NCI-H524 treated with DMSO at 0.1 percent for 48 hours (cell line): ENCODE measurements at places on chromosomes 4 and X.

DNA sequence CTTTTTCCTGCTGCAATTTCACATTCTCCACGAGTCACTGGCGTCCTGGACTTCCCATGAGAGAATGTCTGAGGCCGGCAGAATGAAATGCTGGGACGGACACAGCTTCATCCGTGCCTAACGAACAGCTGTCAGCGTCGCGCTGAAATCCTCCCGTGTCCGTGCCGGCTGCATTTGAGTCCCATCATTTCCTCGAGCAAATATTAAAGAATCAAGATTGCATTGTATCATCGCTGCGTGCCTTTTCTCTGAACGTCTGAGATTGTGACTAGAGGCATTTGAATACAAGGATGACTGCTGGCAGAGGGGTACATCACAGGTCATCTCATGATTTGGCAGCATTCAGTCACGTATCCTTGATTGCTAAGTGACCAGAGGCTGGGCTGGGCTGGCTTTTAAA is 279.9 kb downstream of the ASMT start:
- DNase-seq = no peak

DNA sequence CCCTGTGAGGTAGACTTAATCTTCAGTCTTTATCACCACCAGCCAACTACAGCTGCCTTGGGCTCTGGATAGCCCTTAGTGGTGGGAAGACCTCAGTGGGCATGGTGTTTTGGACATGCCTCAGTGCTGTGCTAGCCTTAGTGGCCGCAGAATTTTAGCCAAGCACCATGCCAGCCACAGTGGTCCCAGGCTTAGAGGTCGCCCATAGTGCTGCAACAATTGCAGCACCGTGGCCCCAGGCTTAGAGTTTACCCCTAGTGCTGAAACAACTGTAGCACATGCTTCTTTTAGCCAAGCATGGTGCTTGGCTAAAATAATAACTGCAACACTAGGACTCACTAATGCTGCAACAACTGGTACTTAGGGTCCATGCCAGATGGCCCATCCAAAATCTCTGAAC is 38.9 kb upstream of the SULT1B1 start:
- peak; percentile 58 for DNase-seq

DNA sequence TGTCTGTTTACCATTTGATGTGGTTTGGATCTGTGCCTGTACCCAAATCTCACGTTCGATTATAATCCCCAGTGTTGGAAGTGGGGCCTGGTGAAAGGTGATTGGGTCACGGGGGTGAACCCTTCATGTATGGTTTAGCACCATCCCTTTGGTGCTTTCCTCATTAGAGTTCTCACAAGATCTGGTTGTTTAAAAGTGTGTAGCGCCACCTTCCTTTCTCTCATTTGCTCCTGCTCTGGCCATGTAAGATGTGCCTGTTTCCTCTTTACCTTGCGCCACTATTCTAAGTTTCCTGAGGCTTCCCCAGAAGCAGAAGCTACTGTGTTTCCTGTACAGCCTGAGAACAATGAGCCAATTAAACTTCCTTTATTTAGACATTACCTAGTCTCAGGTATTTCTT is 610.7 kb upstream of the ADGRL3 start:
- DNase-seq = no peak

- DNase-seq = no peak
These were observed 11.3 kb upstream of the YTHDC1 start for GRCh38 chr4:68361146-68361589.
